ENCODE measurements at places on chromosomes 3 and 15.
A peak's percentile ranks its signal among the peaks of the same experiment; 100 is the strongest.

- DNase-seq: no peak
Observed at GRCh38 chr3:143883151-143883550, 34.9 kb upstream of the SLC9A9 start.

- DNase-seq: no peak
Observed at GRCh38 chr3:118765636-118766305, 268.9 kb downstream of the IGSF11 start.

GRCh38 chr3:110743202-110743601 is 328.4 kb upstream of the NECTIN3 start:
- DNase-seq: no peak

DNA sequence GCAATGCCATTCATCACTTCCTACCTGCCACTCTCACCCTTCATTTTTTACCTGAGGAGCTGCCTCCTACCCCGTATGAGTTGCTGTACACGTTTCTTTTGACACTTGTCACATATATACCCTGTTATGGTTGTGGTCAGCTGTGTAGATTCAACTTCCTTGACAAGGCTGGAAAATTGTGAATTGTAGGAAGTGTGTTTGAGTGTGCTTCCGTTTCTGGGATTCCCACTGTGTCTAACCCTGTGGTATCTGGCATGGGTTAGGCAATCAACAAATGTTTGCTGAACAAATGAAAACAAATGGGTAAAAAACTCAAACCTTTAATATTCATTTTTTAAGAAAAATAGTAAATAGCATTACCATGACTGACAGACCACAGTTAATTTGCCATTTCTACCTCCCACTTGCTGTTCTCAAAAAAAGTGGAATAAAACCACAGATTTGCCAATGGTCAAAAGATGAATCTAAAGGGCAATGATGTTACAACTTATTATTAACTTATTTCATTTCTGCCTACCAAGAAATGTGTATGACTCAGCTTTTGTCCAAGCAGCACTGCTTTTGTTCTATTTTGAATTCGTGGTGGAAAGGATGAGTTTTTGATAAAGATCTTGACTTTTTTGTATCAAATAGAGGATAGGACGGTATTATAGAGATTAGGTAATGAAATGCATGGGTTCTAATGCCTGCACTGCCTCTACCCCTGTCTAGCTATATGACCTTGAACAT is 404.6 kb downstream of the LPP start:
- no peak for DNase-seq

DNA sequence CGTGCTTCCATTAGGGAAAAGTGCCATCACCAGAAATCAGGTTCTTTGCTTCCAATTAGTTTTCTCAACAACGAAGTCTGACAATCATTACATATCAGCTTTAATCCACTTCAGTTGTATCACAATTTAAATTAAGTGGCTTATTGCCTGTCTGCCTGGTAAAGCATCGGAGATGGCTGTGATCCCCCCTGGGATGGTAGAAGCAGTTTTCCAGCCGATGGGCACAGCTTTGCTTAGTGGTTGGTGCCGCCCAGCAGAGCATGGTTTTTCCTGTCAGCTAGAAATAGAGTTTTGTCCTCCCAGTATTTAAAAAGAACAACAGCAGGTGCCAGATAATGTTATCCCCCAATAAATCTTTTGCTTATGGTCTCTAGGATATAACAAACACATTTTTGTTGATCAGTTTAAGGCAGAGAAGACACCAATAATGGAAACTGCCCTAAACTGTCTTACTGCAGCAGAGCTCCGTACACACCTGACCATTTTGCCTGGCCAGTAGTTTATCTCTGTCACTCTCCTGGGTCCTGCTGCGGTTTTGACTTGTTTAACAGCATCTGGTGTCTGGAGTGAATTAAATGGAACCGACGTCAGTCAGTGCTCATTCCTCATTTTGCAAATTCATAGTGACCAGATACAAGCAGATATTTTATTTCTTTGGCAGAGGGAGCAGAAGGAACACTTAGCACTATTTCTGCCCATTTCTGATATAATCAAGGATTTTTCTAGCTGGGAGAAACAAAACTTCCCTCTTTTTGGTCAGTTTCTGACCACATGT is 79.1 kb downstream of the SLC49A4 start:
- no peak for DNase-seq

DNA sequence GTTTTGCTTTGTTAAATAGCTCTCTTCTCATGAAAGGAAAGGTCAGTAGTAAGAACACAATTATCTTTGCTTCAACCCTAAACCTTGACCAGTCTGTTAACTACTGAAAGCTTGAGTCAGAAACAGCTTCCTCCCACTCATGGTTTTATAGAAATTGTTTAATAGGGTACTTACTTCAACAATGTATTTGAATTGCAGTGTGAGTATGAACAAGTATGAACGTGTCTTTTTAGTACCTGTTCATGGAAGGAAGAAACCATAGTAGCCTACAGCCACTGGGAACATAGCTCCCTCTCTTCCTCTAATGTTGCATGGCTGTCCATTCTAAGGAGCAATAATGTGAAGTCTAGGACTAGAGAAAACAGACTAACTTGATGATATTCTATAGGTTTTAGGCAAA is 311.0 kb downstream of the MCTP2 start:
- no peak for DNase-seq

- no peak for DNase-seq
Observed at GRCh38 chr3:188123170-188123905, 30.6 kb upstream of the LPP start.

DNA sequence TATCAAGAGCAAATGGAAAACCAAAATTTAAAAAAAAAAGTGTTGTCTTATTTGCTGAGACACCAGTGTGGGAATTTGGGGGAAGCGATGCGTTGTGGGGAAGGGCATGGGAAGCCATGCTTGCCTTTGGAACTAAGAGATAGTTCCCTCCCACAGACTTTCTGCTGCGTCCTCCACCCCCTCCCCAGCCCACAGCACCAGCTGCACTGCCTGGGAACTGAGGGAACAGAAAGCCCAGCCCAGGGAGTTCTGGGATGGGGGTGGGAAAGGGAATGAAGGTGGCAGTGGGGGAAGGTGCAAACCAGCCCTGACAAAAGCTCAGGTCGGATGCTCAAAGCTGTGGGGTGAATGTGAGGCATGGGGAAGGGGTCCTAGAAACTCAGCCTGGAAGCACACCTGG is 8.1 kb upstream of the NTRK3 start:
- DNase-seq: no peak

GRCh38 chr15:36251450-36251849 is 328.0 kb upstream of the CDIN1 start:
- no peak for DNase-seq

DNA sequence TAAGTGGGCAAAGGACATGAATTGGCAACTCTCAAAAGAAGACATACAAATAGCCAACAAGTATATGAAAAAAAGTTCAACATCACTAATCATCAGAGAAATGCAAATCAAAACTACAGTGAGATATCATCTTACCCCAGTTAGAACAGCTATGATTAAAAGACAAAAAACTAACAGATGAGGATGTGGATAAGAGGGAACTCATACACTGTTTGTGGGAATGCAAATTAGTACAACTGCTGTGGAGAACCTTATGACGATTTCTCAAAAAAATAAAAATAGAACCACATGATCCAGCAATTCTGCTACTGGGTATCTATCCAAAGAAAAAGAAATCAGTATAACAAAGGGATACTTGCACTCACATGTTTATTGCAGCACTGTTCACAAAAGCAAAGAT is 28.6 kb downstream of the NEK10 start:
- DNase-seq: no peak

- DNase-seq: no peak
Observed at GRCh38 chr3:179898024-179898423, 138.7 kb downstream of the PEX5L start.

DNA sequence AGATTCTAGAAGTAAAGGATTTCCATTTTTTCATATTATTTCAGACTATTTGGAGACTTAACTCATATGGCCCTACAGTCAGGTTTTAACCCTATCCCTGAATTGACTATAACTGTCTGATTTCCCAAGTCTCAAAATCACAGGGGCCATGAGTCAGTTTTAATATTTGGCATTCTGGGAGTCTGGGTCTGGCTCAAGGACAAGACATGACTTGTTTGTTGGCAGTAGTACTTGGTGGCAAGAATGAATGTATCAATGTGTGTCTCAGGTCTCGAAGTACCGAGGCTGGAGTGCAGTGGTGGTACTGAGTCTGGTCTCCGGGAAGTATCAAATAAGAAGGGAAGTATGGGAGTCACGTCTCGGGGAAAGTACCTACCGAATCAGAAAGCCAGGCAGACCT is 10.8 kb downstream of the UMPS start:
- no peak for DNase-seq

DNA sequence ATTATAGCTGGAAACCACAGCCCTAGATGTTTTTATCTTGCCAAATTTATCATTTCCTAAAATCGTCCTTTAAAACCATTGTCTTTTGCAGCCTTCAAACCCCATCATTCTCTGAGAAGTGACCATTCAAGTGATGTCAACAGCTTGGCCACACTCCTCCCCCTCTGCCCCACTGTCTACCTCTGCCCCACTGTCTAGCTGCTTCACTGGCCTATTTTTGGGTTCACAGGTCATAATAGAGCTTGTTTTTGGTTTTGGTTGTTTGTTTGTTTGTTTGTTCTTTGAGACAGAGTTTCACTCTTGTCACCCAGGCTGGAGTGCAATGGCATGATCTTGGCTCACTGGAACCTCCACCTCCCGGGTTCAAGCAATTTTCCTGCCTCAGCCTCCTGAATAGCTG is 93.2 kb upstream of the IL12A start:
- no peak for DNase-seq

DNA sequence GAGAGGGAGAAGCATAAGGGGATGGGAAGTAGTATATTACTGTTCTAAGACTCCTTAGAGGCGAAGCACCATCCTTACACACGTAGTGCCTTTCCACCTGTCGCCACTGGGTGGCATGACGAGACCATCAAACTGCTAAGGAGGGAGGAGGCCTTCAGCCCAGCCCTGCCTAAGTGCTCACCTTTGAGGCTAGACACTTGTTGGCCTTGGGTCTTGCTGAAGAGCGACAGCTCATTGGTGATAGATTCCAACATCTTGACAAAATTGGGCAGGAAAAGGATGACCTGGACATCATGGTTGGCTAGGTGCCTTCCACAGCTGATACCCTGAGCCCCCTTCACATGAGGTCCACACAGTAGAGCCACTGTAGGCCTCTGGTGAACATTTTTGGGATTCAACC is 19.6 kb downstream of the CLK3 start:
- peak; percentile 39 for DNase-seq

DNA sequence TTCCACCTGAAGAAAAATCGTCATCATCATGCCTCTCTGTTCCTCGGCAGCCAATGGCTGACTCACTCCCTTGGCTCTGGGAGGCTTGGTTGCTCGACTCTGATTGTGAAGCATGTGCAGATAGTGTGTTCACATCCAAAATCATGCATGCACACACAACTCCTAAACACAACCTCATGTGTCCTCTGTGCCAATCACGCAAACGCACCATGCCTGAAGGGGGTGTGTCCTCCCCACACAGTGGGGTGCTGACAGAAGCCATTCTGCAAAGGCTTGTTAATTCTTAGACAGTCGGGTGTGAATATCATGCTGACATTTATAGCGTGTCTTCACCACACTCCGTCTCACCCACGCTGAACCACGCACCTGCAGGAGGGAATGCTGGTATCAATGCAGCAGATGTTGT is 11.4 kb upstream of the CCDC174 start:
- DNase-seq: no peak

DNA sequence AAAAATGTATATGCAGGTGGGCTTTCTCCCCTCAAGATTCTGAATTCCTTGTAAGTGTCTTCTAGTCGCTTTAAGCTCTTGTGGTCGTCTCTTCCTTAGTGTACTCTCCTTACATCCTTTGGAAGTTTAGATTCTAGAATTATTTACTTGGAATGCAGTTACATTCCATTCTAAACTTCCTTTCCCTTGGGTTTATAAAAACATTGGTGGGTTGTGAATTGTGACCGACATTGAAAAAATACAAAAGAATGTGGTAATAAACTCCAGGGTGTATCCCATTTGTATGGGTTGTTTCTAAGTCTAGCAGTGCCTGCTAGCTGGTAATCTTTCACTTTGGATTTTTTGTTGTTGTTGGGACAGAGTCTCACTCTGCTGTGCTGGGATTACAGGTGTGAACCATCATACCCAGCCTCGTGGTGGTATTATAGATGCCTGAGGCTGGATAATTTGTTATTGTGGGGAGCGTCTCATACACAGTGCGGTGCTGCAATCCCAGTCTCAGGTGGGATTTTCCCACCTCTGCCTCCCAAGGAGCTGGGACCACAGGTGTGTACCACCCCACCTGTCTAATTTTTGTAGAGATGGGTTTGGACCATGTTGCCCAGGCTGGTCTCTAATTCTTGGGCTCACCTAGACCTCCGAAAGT is 9.1 kb downstream of the CHD2 start:
- DNase-seq: no peak

DNA sequence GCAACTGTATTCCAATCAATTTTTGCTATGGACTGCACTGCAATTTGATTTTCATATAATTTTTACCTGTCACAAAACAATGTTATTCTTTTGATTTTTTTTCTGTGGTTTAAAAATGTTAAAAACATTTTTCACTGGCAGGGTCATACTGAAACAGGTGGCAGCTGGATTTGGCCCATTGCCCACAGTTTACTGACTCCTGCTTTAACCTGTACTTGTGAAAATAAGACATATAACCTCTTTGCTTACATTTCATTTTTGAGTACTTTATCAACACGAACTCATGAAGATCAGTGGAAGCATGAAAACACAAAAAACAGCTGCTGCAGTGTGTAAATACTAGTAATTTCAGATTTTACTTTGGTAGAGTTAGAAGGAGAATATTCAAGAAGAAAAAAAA is 313.1 kb downstream of the WDR72 start:
- DNase-seq: no peak

DNA sequence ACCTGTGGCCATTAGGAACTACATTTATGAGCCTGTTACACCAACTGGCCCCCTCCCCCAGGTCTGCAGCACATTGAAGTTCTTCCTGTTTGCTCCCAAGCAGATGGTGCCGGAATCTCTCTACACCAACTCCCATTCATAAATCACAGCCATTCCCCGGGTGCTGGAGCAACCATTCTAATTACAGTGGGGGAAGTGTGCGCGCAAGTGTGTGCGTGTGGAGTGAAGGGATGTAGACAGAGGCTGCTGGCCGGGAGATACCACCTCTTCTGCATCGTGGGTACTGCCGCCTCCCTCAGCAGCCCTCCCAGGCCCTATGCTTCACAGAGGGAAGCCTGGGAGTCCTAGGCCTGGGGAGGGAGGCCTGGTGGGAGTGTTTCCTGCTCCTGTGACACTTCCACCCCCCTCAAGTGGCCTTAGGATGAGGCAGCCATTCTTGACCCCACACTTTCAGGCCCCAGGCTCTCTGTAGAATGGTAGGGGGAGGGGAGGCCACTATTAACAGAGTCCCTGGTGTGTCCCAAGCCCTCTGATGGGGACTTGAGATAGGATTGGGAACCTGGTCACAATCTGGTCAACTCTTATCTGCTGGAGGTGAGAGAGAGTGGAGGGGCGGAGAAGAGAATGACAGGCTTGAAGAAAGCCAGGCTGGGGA is 69.1 kb downstream of the MAGEF1 start:
- no peak for DNase-seq

DNA sequence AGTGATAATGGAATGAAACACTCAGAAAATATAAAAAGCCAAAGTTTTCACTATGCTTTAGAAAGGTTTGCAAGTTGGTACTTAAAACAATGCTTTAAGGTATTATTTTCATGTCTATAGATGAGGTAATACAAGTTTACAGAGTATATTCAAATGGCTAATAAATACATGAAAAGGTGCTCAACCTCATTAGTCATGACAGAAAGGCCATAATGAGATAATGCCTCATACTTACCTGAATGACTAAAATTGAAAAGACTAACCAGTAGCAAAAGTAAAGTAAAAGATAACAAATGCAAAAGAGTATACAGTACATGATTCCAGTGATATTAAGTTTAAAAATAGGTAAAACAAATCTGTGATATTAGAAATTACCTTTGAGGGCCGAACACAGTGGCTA is 163.8 kb downstream of the SUCLG2 start:
- DNase-seq: no peak

- no peak for DNase-seq
Observed at GRCh38 chr15:91866371-91866905, 12.9 kb downstream of the SLCO3A1 start.

Data from stimulated activated CD4-positive, alpha-beta T cell treated with anti-CD3 and anti-CD28 coated beads, Interleukin-1b, Interleukin-23, amount 100 ng/mL, for 1 hour (primary cell).